ENCODE measurements at places on chromosomes 2 and 18.

GRCh38 chr2:106094131-106094841, 99.8 kb downstream of the UXS1 start:
- DNase-seq, result no peak

DNA sequence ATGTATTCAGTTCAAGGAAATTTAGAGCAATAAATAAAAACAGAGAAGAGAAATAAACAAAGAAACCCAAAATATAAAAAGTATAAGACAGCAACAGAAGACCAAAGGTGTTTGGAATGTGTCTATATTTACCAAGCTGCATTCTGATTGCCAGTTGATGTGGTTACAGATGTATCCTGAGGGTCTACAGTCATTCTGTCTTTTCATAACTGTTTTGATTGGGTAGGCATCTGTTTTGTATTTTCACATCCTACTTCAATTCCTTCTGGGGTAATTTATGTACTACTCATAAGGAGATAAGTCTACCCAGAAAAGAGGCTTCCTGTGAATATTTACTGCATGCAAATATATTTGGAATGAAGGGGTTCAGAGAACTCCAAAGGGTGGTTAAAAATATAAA, 596.8 kb upstream of the GCFC2 start:
- DNase-seq, result no peak

GRCh38 chr2:27441958-27442919, at the start of gene KRTCAP3:
Gene KRTCAP3 (plus strand): TSS chr2:27442381. CDS start chr2:27442413, 32 bp downstream.
- no peak for DNase-seq

GRCh38 chr2:28539118-28539541, 43.3 kb downstream of the PLB1 start:
- peak; percentile 41 for DNase-seq

- no peak for DNase-seq
Observed at GRCh38 chr2:60867007-60867406, 14.4 kb upstream of the REL start.

- DNase-seq, result no peak
Observed at GRCh38 chr2:69509011-69509749, 71.9 kb upstream of the NFU1 start.

- no peak for DNase-seq
Observed at GRCh38 chr2:170106102-170106840, 71.7 kb upstream of the MYO3B start.

- DNase-seq, result peak; percentile 68
Observed at GRCh38 chr2:12008425-12009061, 262.1 kb downstream of the LPIN1 start.

DNA sequence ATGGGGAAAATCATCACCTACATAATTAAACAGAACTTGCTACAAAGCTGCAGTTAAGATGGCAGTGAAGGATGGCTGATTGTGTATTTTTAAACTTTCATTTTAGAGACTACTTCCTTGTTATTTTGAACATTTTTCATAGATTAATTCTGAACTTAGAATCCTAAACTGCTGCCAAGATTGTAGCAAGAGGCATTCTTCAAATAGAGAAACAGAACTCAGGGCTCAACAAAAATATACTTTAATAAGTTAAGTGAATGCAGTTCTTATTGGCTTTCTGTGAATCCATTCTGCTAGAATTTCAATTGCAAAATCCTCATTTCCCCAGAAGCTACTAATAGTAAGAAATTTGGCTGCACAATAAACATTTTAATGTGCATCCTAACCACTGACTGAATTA, 160.3 kb downstream of the L3MBTL4 start:
- no peak for DNase-seq

DNA sequence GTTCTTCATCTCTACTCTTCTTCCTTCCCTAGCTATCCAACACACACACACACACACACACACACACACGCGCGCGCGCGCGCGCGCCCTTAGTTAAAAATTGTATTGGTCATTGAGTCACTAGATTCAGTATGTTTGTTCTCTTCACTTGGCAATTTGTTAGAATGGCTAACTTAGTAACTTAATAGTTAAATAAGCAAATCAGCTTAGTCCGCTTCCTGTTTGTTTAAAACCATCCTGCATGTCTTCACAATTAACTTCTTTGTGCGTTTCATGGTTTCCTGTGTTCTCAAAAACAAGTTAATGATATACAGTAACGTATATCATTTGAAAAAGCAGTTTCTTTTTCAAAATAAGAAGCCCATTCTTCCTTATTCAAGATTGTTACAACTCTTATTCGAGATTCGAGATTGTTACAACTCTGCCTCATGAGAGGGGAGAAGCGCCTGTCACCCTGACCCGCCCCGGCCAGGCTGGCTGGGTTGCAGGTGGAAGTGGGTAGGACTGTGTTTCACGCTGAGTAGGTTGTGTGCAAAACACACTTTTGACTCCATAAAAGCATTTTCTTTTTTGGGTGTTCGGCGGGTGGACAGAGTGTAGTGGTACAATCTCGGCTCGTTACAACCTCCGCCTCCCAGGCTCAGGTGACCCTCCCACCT, 9.5 kb upstream of the CNNM3 start:
- DNase-seq, result no peak

DNA sequence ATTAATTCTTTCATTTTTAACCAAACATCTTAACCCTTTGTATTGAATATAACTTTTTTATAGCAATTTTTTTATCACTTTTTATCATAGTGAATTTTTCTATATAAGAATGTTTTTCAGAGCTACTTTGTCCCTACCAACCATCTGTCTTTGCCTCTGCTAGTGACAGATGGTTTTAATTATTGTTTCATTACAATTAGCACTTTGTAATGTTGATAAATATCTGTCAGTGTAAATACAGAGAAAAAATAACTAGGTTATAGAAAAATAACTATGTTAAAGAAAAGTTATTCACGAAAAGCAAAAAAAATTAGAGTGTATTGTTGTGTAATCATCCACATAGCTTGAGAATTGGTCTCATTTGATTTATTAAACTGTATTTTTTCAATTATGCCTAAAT, 91.0 kb upstream of the CDH19 start:
- no peak for DNase-seq

DNA sequence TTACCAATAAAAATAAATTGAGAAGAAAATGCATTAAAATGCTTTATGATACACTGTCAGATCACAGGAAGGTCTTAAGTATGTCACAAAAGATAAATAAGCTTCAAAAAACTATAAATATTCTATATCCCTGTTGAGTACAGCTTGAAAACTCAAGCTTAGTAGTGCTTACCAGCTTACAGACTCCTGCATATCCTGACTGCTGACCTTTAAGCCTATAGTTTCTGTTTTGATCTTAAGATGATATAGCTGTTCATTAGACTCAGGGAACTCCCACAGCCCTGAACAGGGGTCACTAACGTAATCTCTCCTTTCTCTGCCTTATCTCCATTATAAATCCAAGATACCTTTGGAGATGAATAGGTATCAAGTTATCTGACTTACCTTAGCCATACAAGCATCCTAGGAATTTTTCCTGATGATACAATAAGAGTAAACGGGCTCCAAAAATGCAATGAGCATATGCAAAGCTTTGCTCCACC, 93.7 kb upstream of the RBBP8 start:
- DNase-seq, result no peak

DNA sequence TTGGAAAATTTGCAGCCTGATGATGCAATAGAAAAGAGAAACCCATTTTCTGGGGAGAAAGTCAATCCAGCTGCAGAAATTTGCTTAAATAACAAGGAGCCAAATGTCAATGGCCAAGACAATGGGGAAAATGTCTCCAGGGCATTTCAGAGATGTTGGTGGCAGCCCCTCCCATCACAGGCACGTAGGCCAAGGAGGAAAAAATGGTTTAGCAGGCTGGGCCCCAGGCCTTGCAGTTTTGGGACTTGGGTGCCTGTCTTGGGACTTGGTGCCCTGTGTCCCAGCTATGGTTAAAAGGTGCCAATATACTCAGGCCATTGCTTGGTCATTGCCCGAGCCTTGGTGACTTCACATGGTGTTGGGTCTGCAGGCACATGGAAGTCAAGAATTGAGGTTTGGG, 368.2 kb downstream of the ERBB4 start:
- DNase-seq, result no peak

GRCh38 chr18:74013955-74014354, 133.7 kb downstream of the FBXO15 start:
- DNase-seq, result peak; percentile 74

- no peak for DNase-seq
Observed at GRCh38 chr2:164065038-164065437, 329.2 kb upstream of the FIGN start.

- DNase-seq, result no peak
Observed at GRCh38 chr2:144712550-144712940, 192.6 kb upstream of the ZEB2 start.
